Right atrium auricular region (tissue), 2 donors: ENCODE measurements at places on chromosomes 5 and 9. TPM values are rescaled to one million over a fixed set of nuclear protein-coding genes. Genes with fewer than 3 reads are reported as not detected.

SECISBP2 gene
- total RNA-seq = 19.9 TPM

DNA sequence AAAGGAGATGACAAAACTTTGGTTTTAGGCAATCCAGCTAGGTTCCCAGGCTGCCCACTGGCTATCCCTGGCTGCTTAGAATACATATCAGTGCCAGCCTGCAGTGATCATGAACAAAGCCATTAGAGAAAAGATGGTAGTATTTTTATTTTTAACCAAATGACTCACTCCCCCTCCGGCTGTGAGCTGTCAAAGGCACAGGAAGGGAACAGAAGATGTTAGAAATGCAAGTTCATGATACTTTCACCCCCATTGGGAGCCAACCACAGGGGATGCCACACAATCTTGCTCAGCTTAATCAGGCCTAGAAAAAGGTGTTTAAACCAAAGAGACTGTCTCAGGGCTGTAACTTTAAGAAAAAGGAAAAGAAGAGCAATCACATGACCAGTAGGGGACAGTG lies 70.3 kb upstream of the ASTN2 start:
- H3K4me3 ChIP-seq = no peak overlapping the region
- H3K27me3 ChIP-seq = no peaks in the 10 kb centered on the region
- H3K27ac ChIP-seq = no peak overlapping the region
- H3K36me3 ChIP-seq = no peaks in the 10 kb centered on the region

DNA sequence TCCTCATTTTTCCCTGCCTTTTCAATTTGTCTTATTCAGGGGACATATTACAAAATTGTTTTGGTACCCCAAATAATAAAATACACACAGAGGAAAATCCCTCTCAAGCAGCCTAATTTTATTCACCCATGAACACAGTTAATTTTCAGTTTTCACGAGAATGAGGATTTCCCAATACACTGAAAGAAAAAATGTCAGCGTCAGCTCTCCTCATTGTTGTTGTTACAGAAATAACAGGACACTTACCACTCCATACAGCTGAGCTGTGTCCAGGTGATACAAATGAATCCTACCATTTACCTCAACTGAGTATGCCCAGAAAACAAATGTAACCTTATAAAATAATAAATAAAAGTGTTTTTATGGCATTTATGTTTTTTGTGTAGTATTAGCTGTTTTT lies 144.6 kb upstream of the PCA3 start:
- no peak for DNase-seq
- H3K4me1 ChIP-seq = no peaks in the 10 kb centered on the region
- H3K27me3 ChIP-seq = no peaks in the 10 kb centered on the region
- no peak overlapping the region for H3K4me3 ChIP-seq
- H3K27ac ChIP-seq = peak overlapping the region; percentile 17
- no peaks in the 10 kb centered on the region for H3K36me3 ChIP-seq

- H3K4me3 ChIP-seq = no peak overlapping the region
- no peak overlapping the region for H3K27ac ChIP-seq
- no peaks in the 10 kb centered on the region for H3K27me3 ChIP-seq
- H3K4me1 ChIP-seq = no peaks in the 10 kb centered on the region
- peaks cover 40% of the 10 kb centered on the region for H3K36me3 ChIP-seq
- DNase-seq = no peak
Observed at GRCh38 chr9:106970976-106971457, 108.1 kb downstream of the ZNF462 start.

TMEM215 gene
- not detected for total RNA-seq

DNA sequence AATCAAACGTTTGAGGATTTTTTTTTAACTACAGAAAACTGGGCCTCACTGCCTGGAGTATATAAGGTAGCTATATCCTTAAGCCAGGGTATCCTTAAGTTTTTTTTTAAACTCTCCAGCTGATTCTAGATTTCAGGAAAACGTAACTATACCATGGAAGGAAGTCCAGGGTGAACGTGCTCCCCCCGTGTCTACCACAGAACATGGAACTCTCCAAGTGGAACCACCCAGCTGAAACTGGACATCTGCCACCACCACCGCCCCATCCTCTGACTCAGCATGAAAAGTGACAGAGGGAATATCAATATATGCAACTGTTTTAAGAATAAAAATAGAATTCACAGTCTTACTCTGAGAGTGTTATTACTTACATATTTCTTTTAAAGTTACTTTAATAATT lies 61.3 kb downstream of the DROSHA start:
- peaks cover 8% of the 10 kb centered on the region for H3K36me3 ChIP-seq
- H3K27me3 ChIP-seq = no peaks in the 10 kb centered on the region
- H3K4me3 ChIP-seq = no peak overlapping the region
- H3K27ac ChIP-seq = no peak overlapping the region

NACC2 gene
- 55.5 TPM for total RNA-seq

FAXDC2 gene
- total RNA-seq = 24.6 TPM

- H3K27me3 ChIP-seq = peaks cover 40% of the 10 kb centered on the region
- peak overlapping the region; percentile 37 for H3K4me3 ChIP-seq
- no peaks in the 10 kb centered on the region for H3K36me3 ChIP-seq
- H3K27ac ChIP-seq = no peak overlapping the region
- DNase-seq = no peak
Observed at GRCh38 chr5:115179394-115180164, 9.9 kb upstream of the TRIM36 start.

- DNase-seq = no peak
- peaks cover 8% of the 10 kb centered on the region for H3K4me1 ChIP-seq
- no peak overlapping the region for H3K4me3 ChIP-seq
- no peaks in the 10 kb centered on the region for H3K27me3 ChIP-seq
Observed at GRCh38 chr5:41776435-41776834, 93.8 kb downstream of the OXCT1 start.

PDGFRB gene
- 68.3 TPM for total RNA-seq

DNA sequence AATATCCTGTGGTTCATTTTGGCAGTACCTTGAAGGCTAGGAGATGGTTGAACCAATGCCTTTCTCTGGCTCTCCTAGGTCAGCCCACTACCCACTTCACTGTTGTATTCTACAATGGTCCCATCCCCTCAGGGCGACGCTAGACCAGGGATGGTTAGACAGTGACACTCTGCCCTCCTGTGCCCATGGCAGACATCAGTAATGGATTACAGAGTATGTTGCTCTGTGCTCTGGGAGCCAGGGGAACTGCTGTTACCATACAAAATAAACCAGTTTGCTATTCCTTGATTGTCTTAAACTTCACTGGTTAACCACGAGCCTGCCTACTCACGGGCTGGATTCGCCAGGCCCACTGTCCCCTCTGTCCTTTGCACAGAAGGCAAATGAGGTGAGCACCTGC lies 33.7 kb downstream of the NCS1 start:
- DNase-seq = no peak
- H3K36me3 ChIP-seq = no peaks in the 10 kb centered on the region
- H3K4me3 ChIP-seq = no peak overlapping the region
- no peak overlapping the region for H3K27ac ChIP-seq
- H3K4me1 ChIP-seq = no peaks in the 10 kb centered on the region

GRCh38 chr9:116978155-116978554 lies 291.1 kb downstream of the TRIM32 start:
- no peaks in the 10 kb centered on the region for H3K27me3 ChIP-seq
- no peaks in the 10 kb centered on the region for H3K36me3 ChIP-seq
- H3K4me1 ChIP-seq = no peaks in the 10 kb centered on the region
- H3K27ac ChIP-seq = no peak overlapping the region
- DNase-seq = no peak

GRCh38 chr5:19125956-19126713 lies 861.9 kb downstream of the CDH18 start:
- no peaks in the 10 kb centered on the region for H3K36me3 ChIP-seq
- no peaks in the 10 kb centered on the region for H3K4me1 ChIP-seq
- no peaks in the 10 kb centered on the region for H3K27me3 ChIP-seq
- H3K4me3 ChIP-seq = no peak overlapping the region
- no peak for DNase-seq

GRCh38 chr9:126788046-126788445 lies 16.8 kb upstream of the ZBTB43 start:
- no peaks in the 10 kb centered on the region for H3K4me1 ChIP-seq
- no peak for DNase-seq
- H3K4me3 ChIP-seq = no peak overlapping the region

DNA sequence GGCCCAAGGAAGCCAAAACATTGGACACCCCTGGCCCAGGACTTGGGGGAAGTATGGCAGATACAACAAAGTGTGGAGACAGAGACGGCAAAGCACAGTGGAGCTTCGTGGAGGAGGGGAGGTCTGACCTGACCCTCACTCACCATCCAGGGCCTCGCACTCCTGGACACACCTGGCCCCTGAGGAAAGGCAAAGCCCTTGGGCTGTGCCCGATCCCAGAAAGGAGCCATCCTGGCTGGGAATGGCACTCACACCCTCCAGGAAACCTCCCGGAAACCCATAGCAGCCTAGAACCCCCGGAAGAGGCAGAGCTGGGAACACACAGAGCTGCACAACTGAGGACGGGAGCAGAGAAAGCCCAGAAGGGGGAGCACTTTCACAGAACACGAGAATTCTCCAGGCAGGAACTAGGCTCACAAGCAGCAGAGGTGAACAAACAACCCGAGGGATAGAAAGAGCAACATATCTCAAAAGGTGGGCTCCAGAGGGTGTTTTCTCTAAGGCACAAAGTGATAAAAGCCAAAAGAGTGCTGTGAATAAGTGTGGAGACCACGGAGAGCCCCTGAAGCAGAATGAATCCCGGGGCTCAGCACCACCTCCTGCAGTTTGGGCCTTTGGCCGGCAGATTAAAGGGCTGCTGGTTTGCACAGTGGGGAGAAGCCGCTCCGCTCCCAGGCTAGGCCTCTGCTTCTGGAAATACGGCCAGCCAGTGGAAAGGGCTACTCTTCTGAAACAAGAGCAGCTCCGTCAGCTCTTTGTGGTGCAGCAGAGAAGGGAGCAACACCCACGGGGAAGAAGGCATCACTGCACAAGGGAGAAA lies 108.2 kb downstream of the UBE2R2 start:
- H3K4me1 ChIP-seq = peaks cover 17% of the 10 kb centered on the region
- DNase-seq = peak; percentile 72
- no peaks in the 10 kb centered on the region for H3K27me3 ChIP-seq
- H3K27ac ChIP-seq = peak overlapping the region; percentile 38

DNA sequence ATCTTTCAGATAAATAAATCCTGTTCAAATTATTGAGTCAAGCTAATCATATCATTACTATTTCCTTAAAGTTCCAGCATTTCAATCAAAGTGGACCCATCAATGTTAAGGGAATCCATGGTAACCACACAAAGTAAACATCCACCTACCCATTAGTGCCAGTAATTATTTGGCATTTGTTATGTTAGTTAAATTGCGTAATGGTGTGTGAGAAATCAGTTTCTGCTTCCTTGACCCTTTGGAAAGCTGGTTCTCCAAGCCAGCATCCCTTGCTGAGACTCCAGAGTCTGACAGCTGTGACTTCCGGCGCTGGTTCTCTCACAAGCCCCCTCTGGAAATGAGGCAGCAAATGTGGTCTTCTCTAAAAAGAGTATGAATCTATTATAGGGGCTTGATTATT lies 308.6 kb upstream of the EFNA5 start:
- H3K4me3 ChIP-seq = no peak overlapping the region
- DNase-seq = no peak
- no peak overlapping the region for H3K27ac ChIP-seq

FIBCD1 gene
- total RNA-seq = 4.6 TPM
